ENCODE measurements at places on chromosomes 7 and 10.

- peak; percentile 74 for DNase-seq
Observed at GRCh38 chr10:26725837-26726727, 28.6 kb downstream of the PDSS1 start.

- DNase-seq: no peak
Observed at GRCh38 chr7:4861673-4862072, at the start of gene PAPOLB. Gene PAPOLB, minus strand, starts transcription at chr7:4862030. Its CDS starts 220 bp downstream, at chr7:4861810.

- no peak for DNase-seq
Observed at GRCh38 chr7:109997837-109998236, 1093.1 kb upstream of the LRRN3 start.

GRCh38 chr7:151032936-151033863 lies 5.0 kb downstream of the ABCB8 start:
- no peak for DNase-seq

- DNase-seq: no peak
Observed at GRCh38 chr10:1399431-1400100, 337.8 kb downstream of the ADARB2 start.

GRCh38 chr7:158442260-158442659 lies 145.4 kb downstream of the PTPRN2 start:
- no peak for DNase-seq

DNA sequence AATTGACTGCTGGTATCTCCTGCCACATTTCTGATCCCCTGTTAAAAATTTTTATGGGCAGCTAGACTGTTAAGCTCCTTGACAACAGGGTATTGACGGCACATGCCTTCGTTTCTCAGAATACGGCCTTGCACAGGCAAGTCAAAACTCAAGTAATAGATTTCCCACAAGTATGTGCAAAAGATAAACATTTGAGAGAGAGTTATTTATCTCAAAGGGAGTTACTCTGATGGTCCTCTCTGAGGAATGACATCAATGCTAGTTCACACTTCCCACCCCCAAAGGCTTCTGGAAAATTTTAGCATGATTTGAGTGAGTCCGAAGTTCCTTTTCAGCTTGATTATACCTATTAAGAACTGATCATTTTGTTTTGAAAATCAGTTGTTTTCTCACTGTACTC lies 71.9 kb downstream of the JCAD start:
- no peak for DNase-seq

- no peak for DNase-seq
Observed at GRCh38 chr10:130708465-130709070, 572.4 kb downstream of the GLRX3 start.

DNA sequence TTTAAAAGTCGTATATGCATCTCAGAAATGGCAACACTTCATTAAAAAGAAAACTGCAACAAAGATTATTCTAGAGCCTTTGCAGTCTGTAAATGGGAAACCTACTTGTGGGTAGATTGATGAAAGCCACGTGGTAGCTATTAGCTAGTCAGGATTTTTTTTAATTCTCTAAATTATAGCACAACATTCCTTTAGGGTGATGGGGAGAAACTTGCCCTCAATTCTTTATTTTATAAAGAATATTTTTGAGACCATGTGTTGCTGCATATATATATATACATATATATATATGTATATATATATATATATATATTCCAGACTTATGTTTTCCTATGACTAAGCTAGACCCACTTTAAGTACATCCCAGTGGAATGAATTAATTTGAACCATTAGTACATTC lies 118.0 kb downstream of the PPP1R3A start:
- no peak for DNase-seq

- no peak for DNase-seq
Observed at GRCh38 chr7:124818807-124819206, 53.2 kb upstream of the GPR37 start.

- DNase-seq: no peak
Observed at GRCh38 chr7:76054123-76055120, 6.5 kb downstream of the MDH2 start.

GRCh38 chr7:74000489-74001149 lies 27.4 kb upstream of the ELN start:
- no peak for DNase-seq

DNA sequence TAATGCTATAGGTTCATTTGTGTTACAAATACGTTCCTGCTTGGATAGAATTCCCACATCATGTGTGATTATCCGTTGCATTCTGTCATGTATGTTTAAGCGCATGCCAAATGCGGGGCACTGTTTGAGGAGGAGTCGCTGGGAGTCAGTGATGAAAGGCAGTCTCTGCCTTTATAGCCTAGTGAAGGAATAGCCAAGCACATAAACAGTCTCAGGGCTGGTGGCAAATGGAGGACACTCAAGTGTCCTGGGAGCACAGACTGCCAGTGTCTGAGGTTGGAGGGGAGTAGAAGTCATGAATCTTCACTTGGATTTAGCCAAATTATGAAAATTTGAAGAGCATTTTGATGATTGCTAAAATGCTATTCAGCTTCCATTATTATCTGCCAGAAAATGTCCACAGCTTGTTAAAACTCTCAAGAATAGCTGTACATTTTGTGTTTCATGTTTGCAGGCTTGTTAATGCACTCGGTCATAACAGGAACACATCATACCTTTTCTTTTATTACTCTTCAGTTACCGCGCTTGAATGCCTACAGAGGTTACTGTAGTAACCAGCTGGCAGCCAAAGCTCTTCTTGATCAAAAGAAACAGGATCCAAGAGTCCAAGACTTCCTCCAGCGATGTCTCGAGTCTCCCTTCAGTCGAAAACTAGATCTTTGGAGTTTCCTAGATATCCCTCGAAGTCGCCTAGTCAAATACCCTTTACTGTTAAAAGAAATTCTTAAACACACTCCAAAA lies 41.6 kb downstream of the NET1 start:
- no peak for DNase-seq

- no peak for DNase-seq
Observed at GRCh38 chr10:1564791-1565190, 172.5 kb downstream of the ADARB2 start.

DNA sequence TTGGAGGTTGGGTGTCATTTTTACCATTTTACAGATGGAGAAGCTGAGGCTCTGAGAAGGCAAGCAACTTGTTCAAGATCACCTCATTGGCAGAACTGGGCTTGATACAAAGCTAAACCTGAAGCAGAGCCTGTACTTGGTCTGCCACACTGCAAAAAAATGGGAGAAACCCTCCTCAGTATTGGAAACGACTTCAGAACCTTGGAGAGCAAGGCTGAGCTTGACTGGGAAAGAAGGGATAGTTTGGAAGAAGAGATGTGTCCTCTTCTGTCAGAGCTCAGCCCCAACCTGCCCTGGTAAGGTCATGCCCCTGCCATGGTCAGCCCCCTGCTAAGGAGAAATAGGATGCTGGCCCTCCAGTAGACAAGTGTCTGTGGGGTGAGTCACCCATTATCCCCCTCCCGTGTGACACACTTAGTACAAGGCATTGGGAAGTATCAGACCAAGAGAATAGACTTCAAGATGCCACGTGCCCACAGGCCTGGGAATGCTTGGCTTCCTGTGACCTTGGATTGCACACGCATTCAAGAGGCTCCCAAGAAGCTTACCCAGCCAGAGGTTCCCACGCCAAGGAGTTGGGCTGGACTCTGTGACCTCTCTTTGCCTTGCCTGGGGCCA lies 56.2 kb upstream of the SMNDC1 start:
- DNase-seq: peak; percentile 30

GRCh38 chr7:79454361-79454960 lies 994 bp upstream of the MAGI2 start:
- no peak for DNase-seq

- no peak for DNase-seq
Observed at GRCh38 chr10:80277016-80277415, 12.4 kb downstream of the MAT1A start.

- DNase-seq: no peak
Observed at GRCh38 chr10:49737474-49738201, 24.5 kb downstream of the OGDHL start.

- no peak for DNase-seq
Observed at GRCh38 chr10:75793848-75794247, 362.4 kb downstream of the LRMDA start.

DNA sequence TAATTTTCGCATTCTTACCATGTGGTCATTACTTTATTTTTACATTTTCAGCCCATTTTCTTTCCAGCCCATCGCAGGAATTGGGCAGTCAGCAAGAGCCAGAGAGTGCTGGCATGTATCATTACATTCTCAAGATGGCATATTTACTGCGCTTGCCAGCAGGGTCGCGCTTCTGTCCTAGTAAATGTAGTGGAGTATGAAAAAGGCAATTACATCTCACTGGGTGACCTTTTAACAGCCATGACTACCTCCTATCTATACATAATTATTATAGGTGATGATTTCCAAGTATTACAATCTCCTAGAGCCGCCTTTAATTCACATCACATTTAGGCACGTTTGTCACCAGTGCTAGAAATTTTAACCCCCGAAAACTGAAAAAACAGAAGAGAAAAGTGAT lies 433.7 kb upstream of the MGMT start:
- DNase-seq: no peak

DNA sequence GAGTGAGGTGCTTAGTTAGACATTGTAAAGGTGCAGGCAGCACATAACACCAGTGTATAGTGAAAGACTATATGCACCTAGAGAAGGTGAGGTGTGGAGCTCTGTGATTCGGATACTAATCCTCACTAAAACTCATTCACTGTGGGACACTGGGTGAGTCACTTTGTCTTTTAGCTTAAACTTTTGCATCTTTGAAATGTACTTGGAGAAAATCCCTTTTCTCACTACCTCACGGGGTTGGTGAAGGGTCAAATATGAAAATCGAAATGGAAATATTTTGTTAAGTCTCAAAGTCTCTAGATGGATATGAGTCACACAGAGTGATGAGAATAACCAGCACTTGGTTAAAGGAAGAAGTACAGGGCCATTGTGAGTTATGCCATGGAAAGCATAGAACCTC lies 38.0 kb downstream of the MDFIC start:
- DNase-seq: no peak

- DNase-seq: no peak
Observed at GRCh38 chr10:110755781-110756180, 111.6 kb downstream of the RBM20 start.

DNA sequence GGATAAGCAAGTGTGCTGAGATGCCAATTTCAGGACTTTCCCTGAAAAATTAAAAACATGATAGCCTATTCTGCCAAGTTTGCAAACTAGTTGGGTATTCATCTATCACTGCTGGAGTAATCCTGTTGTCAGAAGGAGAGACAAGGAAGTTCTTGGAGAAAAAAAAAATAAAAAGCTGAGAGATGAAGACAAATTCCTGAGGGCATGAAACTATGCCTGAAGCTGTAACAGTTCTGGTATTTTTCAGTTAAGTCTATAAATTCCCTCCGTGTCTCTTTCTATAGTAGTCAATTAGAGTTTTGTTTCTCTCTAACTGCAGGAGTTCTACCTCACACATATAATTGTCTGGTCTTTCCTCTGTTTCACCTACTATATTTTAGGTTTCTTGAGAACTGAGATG lies 95.7 kb downstream of the DGKB start:
- DNase-seq: no peak

DNA sequence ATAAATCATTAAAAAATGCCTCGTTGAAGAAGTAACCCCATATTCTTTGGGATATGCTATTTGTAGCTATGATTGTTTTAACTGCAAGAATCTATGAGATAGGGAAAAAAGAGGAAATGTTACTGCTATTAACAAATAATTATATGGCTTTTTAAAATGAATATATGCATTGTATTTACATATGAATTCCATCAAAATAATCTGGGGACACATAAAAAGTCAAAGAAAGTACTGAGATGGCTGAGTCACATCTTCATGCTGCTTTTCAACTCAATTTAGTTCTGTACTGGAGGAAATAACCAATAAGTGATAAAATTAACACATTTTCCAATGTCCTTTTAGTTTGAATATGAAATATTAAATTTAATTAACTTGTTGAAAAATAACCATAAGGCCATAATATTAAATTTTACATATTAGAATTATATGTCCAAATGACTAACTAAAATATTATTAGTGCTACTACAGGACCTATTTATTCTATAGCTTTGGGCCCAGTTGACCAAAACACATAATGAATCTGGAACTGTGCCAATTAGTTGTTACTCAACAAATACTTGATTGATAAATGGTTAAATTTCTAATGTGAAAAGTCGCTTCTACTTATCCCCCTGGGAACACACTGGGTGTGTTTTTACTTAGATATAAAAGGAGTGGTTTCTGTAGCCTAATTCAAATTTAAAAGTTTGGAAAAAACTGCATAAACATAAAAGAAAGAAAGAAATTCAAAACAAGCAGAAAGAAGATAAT lies 214.6 kb upstream of the PFKP start:
- no peak for DNase-seq

GRCh38 chr7:3162289-3162688 lies 118.6 kb upstream of the CARD11 start:
- no peak for DNase-seq

- no peak for DNase-seq
Observed at GRCh38 chr7:44268671-44269070, 56.7 kb downstream of the CAMK2B start.

GRCh38 chr7:47478926-47479711 lies 102.8 kb downstream of the TNS3 start:
- no peak for DNase-seq

DNA sequence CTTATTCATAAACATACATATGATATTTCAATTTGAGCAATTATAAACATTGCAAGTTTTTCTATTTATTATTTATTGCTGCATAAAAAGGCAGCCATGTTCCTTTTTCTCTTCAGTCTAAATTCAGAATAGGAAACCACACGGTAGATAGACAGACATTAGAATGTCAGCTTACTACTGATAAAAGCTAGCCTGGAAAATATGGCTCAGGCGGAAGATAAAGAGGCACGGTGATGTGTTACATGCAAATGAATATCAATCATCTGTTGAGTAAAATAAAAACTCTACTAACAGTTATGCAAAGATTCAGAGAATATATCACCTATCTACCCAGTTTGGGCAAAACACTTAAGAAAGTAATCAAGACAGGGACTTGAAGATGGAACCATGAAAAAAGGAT lies 73.5 kb upstream of the PDSS1 start:
- no peak for DNase-seq

GRCh38 chr10:99341860-99342490 lies 12.8 kb downstream of the CNNM1 start:
- DNase-seq: no peak
